T47D (cell line): ENCODE measurements at places on chromosomes 7 and 10.

GRCh38 chr10:117578999-117579590, 36.5 kb downstream of the EMX2 start:
- DNase-seq = no peak

- no peak for DNase-seq
Measured at GRCh38 chr10:113431398-113432160, 121.3 kb upstream of the HABP2 start.

DNA sequence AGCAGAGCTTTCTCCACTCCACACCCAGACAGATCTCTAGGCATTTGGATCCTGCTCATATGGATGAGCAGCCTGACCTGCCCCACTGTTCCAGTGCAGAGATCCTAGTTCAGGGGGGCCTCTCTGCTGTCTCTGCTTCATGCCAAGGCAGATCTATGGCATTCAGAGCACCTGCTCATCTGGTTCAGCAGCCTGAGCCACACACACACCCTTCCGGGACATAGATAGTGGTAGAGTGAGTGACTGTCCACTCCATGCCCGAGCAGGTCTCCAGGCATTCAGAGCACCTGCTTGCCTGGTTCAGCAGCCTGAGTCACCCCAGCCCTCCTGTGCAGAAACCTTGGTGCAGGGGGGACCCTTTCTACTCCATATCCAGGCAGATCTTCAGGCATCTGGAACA, 54.3 kb upstream of the ZNF800 start:
- DNase-seq = peak; percentile 0

DNA sequence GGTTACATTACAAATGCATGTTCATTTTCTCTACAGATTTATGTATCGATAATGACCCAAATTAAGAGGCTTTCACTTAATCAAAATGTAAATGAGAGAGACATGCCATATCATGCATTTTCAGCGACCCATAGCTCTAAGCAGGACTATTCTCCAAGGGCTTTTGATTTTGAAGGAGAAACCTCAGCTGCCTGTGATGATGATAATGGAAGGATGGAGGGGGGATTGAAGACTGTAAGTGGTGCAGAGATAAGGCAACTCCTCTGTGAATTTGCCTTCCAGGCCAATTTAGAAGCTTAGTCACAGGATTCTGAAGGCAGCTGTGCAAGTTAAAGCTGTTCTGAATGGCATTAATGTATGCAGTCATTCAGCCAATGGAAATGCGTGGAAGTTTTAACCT, 8.3 kb downstream of the VSTM2A start:
- no peak for DNase-seq

DNA sequence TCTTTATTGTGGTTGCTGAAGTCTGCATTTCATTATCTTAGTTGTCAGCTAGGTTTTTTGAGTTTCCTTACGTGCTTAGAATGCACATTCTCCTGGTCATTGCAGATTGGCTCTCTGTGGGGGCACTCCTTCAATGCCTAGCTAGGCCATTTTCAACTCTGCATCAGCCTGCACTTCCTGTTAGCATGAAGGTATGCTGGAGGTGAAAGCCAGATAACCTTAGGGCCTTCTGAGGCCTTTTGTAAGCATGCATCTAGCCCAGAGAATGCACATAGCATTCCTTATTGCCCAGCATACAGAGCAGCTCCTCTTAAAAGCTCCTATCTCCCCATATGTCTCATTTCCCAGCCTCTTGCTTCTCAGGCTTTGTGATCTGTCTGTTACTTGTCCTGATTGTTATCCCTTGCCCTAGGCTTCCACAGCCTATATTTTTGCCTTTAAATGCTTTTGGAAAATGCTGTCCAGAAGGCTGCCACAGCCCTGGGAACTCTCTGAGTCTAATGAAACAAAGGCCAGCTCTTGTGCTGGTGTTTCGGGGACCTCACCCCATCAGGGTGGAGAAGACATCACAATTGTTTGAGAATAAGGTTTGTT, 108.1 kb upstream of the IGFBP3 start:
- DNase-seq = no peak

DNA sequence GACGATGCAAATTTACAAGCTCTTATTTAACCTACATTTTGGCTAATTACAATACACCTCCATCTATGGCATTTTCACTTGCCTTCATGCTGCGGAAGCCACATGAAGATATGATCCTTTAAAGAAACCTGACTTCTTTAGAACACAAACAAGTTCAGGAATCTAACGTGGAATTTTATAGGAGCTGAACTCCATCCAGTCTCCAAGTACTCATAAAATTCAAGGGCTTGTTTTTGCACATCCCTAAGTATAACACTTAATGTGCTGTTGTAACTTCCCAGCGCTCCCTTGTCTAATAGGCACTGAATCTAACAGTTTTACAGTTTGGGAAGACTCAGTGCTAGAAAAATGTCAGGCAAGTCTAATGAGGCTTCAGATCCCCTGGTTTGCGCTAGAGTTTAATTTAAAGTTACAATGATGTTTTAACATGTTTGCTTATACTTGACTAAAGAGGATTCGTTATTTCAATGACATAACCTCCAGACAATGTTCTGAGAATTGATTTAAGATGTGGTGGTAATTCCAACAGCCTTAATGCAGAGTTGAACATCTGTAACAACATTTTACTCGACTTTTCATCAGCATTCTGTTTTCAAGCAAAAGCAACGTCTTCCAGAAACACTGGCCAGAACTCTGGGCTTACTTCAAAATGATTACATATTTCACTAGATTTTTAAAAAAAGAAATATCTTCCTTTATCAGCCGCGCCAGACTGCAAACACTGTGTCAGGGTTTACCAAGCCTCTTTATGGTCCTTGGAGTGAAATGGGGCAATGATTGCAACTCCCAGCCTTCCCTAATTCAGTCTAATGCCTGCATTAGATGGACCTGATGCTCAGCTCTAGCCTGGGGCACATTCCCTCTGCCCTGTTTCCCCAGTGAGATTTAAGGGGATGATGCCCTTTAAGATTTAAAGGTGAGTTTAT, 664.3 kb downstream of the KCNMA1 start:
- no peak for DNase-seq

DNA sequence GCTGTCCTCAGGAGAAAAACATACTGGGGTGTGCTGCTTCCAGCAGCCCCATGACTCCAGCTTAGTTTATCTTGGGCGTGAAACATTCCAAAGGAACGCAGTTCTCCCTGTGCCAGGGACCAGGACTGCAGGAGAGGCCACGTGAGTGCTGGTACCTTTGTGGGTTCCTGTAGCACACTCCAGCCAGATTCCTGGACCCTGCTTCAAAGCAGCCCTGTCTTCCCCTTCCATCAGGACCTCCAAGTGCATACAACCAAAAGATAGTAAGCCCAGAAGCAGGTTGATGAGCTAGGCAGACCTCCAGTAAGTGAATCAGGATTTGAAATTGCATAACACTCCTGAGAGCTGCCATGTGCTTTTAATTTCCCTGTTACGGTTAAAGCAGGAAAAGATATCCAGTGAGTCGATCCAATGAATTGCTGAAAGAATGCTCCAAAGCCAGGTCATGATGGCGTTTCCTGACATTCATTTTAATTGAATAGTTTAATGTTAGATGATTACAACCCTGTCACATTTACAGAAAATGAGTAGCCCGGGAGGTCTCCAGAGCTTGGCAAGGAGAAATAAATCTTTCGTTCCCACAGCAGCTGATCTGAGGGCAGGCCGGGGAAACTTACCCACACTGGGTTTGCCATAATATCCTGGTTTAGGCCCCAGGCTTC, 38.9 kb upstream of the CPXM2 start:
- DNase-seq = no peak

- peak; percentile 57 for DNase-seq
Measured at GRCh38 chr10:100791369-100792058, 46.1 kb downstream of the PAX2 start.

DNA sequence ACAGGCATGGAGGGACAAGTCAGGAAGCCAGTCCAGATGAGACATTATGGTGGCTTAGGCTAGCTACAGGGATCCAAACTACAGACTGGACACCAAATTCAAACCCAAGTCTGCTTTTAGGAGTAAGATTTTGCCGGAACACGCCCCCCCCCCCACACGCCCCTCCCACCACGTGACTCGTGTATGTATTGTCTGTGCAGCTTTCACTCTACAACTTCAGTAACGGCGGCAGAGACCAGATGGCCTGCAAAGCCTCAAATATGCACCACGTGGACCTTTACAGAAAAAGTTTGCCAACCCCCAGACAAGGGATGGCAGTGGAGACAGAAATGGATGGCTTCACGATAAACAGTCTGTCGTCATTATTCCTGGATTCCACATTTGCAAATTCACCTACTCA, 14.5 kb downstream of the HIPK2 start:
- DNase-seq = no peak

DNA sequence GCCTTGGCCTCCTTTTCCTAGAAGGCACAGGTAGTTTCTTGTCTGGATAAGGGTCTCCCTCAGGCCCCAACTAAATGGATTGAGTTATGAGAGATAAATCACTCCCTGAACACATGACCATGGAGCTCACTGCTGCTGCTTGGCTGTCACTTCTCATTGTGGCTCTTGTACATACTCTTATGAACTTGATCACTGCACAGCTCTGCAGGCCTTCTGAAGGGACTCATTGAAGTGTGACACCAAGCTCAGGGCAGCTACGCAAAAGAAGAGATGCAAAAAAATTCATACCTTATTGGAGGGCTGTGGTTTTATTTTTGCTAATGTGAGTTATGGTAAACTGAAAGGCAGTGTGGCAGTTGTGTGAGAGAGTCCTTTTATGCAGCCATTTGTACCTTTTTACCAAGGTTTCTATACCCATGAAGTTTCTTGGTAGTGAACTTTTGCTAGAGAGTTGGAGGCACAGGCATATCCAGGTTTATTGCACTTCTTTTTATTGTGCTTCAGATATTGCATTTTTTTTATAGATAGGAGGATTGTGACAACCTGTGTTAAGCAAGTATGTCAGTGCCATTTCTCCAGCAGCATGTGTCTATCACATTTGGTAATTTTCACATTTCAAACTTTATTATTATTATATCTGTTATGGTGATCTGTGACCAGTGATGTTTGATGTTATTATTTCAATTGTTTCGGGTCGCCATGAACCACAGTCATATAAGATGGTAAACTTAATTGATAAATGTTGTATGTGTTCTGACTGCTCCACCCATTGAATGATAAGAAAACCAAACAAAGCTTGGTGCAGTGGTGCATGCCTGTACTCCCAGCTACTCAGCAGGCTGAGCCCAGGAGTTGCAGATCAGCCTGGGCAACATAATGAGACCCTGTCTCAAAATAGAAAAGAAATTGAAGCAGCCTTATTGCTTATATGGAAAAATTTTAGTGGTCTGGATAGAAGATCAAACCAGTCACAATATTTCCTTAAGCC, 100.6 kb downstream of the LRRC4 start:
- DNase-seq = no peak

GRCh38 chr7:47938574-47939165, 9.6 kb downstream of the PKD1L1 start:
- peak; percentile 40 for DNase-seq

DNA sequence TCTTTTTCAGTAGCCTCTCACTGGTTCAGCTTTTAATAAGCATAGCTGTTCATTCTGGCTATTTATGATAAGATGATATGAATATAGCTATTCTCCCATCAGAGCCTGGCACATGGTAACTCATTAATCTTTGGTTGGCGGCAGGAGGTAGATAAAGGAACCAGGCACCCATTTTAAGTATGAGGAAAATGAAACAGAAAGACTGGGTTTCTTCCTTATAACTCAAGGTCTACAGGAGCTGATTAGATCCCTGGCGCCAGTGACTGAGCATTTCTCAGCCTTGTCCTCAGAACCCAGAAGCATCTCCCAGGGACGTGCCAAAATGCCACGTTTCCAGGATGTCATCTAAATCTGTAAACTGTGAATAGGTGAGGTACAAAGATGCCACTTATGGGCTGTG, 141.9 kb downstream of the TCF7L2 start:
- no peak for DNase-seq

DNA sequence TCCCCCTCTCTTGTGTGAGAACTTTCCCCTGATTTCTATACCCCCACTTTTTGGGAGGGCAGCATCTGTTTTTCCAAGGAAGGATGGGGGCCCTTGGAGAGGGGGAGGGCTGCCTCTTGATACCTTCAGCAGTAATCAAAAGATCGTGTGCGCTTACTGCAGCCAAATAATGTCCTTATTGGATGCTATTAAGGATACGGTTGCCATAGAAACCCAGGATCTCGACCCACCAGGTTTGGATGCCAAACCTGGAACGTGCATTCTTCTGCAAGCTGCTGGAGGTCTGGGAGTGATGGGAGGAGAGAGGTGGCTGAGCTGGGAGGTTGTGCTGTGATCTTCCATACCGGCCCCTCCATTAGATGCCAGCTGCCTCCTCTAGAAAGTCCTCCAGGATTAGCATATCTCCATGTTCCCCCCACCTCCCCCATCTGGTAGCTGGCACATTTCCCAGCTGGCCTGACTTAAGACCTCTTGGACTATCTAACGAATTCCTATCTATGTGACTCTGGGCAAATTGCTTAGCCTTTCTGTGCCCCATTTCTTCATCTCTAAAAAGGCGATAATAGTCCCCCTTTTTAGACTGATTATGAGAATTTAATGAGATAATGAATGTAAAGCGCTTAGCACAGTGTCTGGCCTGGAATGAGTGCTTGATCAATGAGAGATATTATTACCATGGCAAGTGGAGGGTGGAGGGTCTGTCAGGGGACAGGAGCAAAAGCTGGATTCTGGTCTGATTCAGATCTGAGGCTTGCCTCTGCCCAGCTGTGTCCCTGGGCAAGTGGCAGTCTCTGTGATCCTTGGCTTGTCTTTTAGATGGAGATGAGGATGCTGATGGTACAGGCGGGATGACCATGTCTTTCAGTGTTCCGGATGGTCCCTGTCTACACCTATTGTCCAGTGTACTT, 78.5 kb upstream of the PCBD1 start:
- DNase-seq = no peak

DNA sequence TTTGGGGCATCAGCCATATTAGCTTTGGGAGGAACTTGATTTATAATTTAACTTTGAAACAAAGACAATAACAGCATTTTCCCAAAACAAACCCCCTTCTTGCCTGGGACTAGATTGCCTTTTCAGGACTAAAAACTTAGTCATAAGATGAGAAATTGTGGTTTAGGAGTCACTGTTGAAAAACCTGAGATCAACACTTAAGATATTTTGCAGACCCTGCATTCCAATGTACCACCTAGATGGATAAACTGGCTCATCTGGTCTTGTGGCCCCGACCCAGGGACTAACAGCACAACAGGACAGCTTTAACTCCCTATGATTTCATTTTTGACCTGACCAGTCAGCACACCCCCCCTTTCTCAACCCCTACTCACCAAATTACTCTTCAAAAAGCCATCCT, 1165.4 kb downstream of the XPNPEP1 start:
- DNase-seq = no peak

- no peak for DNase-seq
Measured at GRCh38 chr10:28840971-28841370, 163.7 kb downstream of the BAMBI start.

GRCh38 chr7:83611776-83612175, 37.2 kb downstream of the SEMA3E start:
- DNase-seq = no peak
